Pancreas (tissue), 10 donors: ENCODE measurements at places on chromosomes 16 and 17. TPM values are rescaled to one million over a fixed set of nuclear protein-coding genes. Genes with fewer than 3 reads are reported as not detected.

DNA sequence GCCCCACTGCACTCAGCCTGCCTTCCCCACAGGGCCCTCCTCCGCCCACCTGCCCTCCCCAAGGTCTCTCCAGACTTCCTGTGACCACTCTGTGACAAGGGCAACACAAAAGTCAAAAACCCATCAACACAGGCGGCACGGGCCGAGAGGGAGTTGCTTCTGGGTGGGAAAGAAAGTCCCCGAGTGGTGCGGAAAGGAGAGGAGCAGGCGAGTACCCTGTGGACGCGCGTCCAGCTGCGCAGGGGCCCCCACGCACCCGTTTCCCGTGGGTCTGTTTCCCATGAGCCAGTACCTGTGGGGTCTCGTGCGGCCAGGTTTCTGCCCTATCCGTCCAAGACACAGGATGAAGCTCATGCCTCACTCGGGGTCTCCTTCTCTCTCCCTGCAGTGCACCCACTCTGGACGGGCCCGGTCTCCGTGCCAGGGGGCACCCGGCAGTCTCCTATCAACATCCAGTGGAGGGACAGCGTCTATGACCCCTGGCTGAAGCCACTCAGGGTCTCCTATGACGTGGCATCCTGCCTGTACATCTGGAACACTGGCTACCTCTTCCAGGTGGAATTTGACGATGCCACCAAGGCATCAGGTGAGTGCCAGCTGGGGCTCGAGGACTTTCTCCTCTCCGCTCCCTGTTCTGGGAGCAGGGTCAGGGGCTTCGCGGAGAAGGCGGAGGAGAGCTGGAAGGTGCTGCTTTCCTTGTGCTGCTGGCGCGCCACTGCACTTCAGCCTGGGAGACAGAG lies 12.2 kb downstream of the CD2BP2 start:
- no peaks in the 10 kb centered on the region for H3K27me3 ChIP-seq
- DNase-seq, result no peak
- H3K4me1 ChIP-seq, result no peaks in the 10 kb centered on the region
- H3K27ac ChIP-seq, result no peak overlapping the region
- H3K36me3 ChIP-seq, result no peaks in the 10 kb centered on the region

DNA sequence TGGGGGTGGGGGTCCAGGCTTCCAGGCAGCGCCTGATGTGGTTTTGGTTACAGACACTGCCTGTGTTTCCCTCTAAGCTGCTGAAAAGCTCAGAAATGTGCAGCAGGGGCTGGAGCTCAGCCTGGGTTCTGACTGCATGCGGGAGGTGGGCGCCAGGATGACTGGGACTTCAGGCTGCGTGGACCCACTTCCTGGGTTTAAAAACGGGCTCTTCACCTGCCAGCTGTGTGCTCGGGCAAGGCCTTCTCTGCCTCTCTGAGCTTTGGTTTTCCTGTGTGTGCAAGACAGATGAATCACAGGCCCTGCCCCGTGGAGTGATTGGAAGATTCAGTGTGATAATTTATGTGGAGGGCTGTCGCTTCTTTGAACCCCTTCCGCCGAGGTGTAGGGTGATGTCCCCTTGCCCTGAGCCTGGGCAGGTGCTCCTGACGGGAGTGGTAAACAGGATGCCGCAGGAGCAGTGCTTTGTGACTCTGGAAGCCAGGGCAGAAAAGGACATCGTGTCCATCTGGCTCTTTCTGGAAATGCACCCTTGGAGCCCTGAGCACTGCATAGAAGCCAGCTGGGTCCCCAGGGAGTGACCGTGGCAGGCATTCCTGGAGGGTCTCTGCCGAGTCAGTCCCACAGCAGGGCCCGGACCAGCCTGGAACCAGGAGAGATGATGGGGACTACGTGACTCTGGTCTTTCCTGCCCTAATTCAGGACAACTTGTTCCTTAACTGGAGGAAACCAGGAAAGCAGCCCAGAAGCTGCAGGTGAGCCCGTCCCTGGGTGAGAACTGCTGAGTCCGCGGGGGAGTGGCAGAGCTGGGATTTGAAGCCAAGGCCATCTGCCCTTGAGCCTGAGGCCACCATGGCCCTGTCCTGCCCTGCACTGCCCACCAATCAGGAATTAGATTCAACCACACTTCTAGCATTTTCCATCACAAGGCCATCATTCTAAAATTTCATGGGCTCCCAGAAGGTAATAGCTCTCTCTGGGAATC lies 28.5 kb upstream of the SLC7A5 start:
- DNase-seq, result no peak
- H3K36me3 ChIP-seq, result no peaks in the 10 kb centered on the region
- no peaks in the 10 kb centered on the region for H3K4me1 ChIP-seq
- H3K27me3 ChIP-seq, result no peaks in the 10 kb centered on the region

GRCh38 chr16:68100488-68100887 lies 15.3 kb downstream of the NFATC3 start:
- no peak overlapping the region for H3K4me3 ChIP-seq
- H3K36me3 ChIP-seq, result no peaks in the 10 kb centered on the region
- no peak overlapping the region for H3K27ac ChIP-seq
- H3K27me3 ChIP-seq, result no peaks in the 10 kb centered on the region
- no peak for DNase-seq

- H3K27me3 ChIP-seq, result no peaks in the 10 kb centered on the region
- H3K36me3 ChIP-seq, result no peaks in the 10 kb centered on the region
- no peak for DNase-seq
- H3K4me1 ChIP-seq, result no peaks in the 10 kb centered on the region
- H3K27ac ChIP-seq, result no peak overlapping the region
- no peak overlapping the region for H3K4me3 ChIP-seq
Observed at GRCh38 chr16:89460556-89460955, 29.8 kb downstream of the ANKRD11 start.

GRCh38 chr16:57544124-57544653 lies 1.7 kb downstream of the ADGRG5 start:
- no peaks in the 10 kb centered on the region for H3K36me3 ChIP-seq
- no peak overlapping the region for H3K4me3 ChIP-seq
- no peak overlapping the region for H3K27ac ChIP-seq
- no peaks in the 10 kb centered on the region for H3K27me3 ChIP-seq
- H3K4me1 ChIP-seq, result no peaks in the 10 kb centered on the region

The TP53TG3B gene
- total RNA-seq, result not detected
